CD4-positive, alpha-beta T cell treated with Interleukin-10 for 1 hour (primary cell): ENCODE measurements at places on chromosomes 3 and 15.
A peak's percentile ranks its signal among the peaks of the same experiment; 100 is the strongest.

DNA sequence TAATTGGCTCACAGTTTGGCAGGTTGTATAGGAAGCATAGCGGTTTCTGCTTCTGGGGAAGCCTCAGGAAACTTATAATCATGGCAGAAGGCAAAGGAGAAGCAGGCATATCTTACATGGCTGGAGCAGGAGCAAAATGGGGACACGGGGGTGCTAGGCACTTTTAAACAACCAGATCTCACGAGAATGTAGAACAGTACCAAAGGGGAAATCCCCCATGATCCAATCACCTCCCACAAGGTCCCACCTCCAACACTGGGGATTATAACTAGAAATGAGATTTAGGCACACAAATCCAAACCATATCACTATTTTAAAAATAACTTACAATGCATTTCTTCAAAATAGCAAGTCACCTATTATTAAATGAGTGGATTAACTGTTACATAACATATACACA, 47.1 kb upstream of the ANKRD28 start:
- DNase-seq: no peak

DNA sequence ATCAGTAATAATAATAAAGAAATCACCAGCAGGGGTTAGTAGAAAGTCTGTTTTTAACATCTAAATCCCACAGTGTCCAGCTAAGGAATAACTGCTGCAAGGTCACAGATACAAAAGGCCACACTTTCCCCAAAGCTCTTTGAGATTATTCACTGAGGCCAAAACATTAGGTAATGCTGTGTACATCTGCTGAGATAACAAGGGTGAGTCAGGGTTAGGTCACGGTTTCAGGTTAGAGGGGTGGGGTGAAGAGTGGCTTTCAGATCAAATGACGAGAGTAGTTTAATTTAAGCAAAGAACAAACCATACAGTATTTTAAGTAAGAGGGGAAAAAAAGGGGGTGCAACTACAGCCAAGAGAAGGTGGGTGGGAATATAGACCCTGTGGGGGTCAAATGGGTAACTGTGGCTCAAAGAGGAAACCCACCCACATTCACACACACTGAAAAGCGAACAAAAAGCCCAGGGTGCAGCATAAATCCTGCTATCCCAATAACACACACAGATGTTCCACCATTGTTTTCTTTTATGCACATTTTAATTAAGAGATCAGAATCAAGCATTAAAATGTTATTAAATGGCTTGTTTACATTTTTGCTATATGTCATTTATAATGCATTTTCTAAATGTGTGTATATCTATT, 412.9 kb downstream of the TIGIT start:
- DNase-seq: no peak

- no peak for DNase-seq
Observed at GRCh38 chr3:116050311-116050915, 394.9 kb downstream of the LSAMP start.

DNA sequence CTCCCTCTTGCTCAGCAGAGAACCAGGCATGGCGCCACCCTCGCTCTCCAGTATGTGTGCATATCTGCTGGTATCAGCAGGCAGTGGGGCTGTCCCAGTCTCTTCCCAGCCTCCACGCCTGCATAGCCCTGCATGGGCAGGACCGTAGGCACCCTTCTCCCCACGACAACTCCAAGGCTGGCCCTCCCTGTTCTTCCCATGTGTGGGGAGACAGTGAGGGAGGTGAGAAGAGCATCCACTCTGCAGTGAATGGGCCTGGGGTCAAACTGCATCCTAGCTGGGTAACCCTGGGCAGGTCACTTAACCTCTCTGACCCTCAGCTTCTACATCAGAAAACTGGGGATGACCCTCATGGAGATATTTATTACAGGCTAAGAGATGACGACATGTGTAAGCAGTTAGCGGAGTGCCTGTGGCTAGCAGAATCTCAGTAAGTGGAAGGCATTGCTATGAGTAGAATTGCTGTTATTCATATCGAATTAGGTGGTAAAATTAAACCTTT, 13.3 kb upstream of the SSUH2 start:
- DNase-seq: no peak

DNA sequence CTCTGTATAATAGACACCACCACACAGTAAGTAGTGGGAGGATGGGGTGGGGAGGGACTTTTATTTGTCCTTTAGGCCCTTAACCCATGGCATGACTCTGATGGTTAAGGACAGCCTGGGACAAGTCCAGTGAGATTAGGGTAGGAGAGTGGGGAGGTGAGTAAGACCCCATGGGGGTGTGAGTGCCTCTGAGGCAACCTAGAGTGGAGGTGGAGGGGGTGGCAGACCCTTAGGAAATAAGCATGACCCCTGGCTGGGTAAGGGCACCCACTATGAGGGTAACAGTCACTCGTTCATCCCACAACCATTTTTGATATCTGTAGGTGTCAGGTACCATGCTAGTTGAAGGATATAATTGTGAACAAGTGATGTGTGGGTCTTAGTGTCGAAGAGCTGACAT, 21.0 kb upstream of the PSTPIP1 start:
- DNase-seq: no peak

- no peak for DNase-seq
Observed at GRCh38 chr15:92502930-92503857, 109.5 kb downstream of the ST8SIA2 start.

DNA sequence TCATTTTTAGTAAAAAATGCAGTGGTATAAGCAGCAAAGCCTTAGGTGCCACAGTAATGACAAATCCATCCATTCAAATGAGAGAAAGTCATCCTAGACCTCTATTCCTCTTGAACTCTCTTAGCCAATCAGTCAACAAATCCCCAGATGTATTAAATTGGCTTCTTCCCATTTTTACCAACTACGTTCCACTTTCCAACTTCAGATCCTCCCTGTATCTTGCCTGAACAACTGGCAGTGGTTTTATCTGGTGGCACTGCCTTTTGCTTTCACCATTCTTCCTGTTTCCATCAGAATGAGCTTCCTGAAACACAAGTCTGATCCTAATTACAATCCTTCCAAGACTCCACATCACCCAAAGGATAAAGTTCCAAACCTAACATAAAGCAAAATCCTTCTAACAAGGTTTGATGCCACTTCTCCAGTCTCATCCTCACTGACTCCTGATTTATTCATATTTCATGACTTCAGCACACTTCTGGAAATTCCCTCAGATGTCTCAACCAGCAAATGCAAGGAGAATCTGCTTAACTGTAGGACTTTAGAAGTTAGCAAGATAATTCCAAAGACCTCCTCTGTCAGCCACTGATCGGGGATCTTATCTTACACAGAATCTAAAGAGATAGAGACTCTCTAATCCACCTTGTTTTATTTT, 69.8 kb upstream of the SLC4A7 start:
- DNase-seq: no peak

DNA sequence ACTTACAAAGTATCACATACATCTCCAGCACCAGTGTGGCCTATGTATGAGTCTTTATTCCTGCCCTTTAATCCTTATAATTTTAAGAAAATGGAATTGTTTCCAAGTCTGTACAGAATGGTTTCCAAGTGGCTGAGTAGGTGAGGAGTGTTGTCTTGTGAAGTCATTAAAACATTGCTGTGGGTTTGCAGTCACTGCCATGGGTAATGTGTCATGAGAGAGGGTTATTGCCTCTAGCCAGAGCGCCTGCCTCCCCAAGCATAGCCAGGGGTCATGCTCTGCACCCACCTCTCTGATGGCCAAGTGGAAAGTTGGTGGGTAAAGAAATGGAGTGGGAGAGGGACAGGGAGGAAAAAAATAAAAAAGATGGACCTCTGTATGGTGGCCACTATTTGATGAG, 25.3 kb downstream of the TRAK1 start:
- DNase-seq: no peak

DNA sequence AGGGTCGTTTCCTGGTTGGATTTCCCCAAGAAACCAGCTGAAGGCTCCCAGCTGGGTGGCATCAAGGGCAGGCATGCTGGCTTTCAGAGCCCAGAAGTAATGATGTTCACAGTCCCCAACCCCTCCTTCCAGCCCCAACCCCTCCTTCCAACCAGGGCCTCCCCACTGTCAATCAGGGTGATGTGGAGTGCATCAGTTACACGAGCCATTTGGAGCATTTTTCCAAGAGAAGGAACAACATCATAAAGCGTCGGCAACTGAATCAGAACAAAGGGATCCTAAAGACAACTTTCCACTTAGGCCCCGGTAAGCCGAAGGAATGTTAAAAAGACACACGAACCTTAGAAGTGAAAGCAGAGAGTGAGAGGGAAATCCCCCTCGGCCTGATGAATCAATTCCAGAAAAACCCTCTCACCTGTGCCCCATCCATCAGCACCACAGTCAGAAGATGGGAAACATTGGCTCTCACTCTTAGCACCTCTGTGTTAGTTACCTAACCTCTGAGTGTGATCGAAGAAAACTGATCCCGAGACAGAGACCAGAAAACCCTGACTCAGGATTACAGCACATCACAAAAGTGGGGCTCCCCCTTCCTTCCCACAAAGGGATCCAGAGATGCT, 101.2 kb upstream of the WNT5A start:
- no peak for DNase-seq

- DNase-seq: peak; percentile 77
Observed at GRCh38 chr3:127547761-127548605, 42.5 kb downstream of the TPRA1 start.

DNA sequence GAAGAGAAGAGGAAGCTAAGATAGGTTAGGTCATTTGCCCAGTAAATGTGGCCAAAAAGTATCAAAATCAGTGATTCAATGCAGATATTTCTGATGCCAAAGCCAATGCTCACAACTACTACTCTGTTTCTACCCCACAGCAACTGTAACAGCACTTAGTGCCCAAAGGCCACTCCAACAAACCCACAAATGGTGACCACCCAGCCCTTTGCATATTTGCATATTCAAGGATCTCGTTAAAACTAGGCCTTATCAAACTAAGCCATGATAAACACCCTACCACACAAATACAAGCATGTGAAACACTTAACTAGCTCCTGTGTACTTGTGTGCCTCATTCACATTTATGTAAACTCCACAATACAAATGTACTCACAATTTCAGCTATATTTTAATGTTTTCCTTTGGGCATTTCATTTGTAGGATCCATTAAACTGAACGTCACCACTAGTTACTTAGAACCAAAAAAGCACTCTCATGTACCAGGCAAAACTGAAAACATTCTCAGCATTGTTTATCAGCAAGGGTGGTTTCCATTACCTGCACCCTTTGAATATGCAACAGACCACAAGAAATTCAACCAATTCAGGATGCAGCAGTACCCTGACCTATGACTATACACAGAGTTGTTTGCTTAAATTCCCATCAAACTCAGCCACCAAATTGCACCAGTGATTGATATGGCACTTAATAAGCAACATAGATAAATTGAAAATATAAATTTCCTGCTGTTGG, 111.2 kb upstream of the STT3B start:
- DNase-seq: peak; percentile 28

- DNase-seq: no peak
Observed at GRCh38 chr15:72515591-72516389, 41.7 kb downstream of the ARIH1 start.
